ENCODE measurements at places on chromosomes 4 and X.

GRCh38 chr4:114603497-114603896 is 4.9 kb downstream of the UGT8 start:
- no peak for DNase-seq

DNA sequence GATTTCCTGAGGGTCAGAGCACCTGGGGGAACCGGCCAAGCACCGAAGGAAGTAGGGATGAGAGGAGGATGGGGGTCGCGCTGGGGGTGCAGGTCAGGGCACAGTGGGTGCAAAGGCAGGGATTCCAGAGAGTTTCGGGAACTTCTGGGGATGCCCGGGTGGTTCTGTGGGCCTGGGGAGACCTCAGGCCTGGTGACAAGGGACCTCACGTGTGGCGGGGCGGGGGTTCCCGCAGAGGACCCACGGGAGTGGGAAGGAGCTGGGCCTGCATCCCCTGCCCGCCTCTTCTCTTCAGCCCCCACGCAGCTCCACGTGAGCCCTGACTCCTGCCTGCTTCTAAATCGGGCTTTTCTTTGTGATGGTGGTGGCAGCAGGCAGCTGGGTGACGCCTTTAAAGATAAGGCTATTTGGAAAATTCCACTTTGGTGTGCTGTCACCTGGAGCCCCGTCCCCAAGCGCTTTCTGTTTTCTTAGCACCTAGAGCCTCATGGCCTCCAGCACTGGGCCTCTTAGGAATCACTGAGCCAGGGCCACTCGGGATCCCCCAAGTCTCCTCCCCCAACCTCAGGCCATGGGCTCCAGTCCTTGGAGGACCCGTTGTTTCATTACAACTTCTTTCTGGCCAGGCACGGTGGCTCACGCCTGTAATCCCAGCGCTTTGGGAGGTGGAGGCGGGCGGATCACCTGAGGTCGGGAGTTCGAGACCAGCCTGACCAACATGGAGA is 7.1 kb upstream of the TBC1D14 start:
- no peak for DNase-seq

- no peak for DNase-seq
These were observed 83.7 kb downstream of the FREM3 start for GRCh38 chr4:143616771-143617170.

- DNase-seq: no peak
These were observed 205.4 kb downstream of the DCLK2 start for GRCh38 chr4:150283689-150284088.

GRCh38 chrX:132853040-132853439 is 105.4 kb downstream of the HS6ST2 start:
- peak; percentile 1 for DNase-seq

DNA sequence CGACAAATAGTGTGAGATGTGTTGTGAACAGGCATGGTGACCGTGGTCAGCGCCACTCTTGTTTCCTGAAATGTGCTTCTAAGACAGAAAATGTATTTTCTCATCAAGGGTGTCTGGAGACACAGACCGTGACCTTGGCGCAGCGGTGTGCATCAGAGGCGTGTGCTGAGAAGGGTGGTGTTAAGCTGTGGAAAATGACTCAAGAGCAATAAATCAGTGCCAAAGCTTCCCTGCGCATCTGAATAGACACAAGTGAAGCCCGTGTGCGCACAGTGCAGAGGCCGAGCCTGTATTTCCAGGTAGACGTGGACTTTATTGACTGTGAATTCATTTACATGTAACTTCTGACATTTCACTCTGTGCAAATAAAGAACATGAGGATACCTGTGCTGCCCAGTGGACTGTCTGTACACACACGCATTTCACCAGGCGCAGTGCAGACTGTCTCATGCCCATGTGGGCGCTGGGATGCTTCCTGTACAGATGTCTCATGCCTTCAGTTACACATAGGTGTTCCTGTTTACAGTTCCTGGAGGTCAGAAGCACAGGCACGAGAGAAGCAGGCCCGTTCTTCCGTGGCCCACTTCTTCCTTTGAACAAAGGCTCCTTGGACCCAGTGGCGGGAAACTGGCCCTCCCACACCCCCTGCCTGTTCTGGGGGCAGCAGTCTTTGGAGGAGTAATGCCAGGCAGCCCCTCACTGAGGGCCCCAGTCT is 31.9 kb downstream of the NSG1 start:
- DNase-seq: no peak

GRCh38 chr4:119238068-119238722 is 25.7 kb downstream of the USP53 start:
- DNase-seq: no peak

GRCh38 chr4:126890994-126891393 is 741.8 kb upstream of the INTU start:
- no peak for DNase-seq

DNA sequence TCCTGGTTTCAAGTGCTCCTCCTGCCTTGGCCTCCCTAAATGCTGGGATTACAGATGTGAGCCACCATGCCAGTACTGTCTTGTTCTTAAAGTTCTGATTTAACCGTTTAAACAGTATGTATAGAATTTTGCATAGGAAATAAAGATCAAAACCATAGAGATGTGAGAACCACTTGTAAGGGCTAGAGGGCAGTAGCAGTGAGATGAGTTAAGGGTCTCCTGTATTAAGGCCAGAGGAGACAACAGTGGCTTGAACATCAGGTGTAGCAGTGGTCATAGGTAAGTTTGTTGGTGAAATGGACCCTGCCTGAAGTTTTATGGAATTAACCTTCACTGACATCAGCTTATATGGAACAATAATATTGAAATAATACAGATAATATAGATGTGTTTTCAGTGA is 155.7 kb downstream of the SLC4A4 start:
- no peak for DNase-seq

DNA sequence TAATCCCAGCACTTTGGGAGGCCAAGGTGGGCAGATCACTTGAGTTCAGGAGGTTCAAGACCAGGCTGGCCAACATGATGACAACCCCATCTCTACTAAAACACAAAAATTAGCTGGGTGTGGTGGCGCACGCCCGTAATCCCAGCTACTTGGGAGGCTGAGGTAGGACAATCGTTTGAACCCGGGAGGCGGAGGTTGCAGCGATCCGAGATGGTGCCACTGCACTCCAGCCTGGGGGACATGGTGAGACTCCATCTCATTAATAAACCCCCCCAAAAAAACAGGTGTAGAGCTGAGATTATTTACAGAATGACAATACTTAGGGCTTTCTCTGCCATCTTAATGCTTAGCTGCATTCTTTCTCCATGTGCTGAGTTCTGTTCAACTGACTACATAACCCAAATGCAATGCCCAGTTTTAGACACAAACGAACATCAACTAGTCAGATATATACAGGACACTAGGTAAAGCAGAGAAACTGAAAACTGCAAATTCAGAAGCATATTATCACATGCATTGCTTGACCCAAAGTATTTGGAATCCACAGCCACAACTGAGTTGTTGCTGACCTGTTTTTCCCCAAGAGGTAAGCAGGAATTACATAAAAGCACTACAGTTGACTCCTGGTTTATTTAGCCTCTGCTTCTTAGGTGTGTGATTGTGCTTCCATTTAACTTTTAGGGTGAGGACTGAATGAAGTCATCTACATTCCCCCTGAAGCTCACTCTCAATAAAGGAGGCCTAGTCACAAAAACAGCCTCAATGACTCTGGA is 12.1 kb downstream of the RBMX start:
- no peak for DNase-seq

GRCh38 chr4:15996773-15997172 is 33.8 kb upstream of the FGFBP2 start:
- no peak for DNase-seq

DNA sequence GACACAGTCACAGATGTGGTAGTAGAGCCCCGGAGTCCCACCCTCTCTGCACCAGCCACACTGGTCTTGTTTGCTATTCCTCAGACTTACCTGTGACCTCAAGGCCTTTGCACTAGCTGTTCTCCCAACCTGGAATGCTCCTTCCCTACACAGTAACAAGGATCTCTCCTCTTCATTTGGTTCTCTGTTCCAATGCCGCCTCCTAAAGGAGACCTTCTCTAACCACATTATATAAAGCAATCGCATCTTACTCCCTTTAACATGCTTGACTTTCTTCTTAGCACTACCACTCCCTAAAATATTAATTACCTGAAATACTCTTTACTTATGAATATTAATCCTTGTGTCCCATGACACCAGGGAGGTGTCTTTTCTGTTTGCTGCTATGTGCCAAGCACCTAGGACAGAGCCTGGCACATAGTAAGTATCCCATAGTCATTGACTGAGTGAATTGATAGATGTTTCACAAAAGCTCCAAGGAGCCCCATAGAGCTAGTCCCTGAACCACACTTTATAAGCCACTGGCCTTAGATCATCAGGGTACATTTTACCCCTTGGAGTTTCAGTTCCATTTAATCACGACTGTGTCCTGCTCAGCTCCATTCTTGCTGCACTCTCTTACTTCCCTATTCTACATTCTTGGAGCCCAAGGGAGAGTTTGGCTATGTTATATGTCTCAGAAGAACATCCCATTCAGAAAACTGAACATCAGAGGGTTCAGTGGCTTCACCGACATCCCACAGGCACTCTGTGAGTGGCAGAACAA is 312.7 kb downstream of the RAB28 start:
- DNase-seq: no peak

- DNase-seq: peak; percentile 73
These were observed 65.8 kb upstream of the MSN start for GRCh38 chrX:65601530-65602220.

- no peak for DNase-seq
These were observed 78.4 kb upstream of the MAP3K15 start for GRCh38 chrX:19593690-19594089.

DNA sequence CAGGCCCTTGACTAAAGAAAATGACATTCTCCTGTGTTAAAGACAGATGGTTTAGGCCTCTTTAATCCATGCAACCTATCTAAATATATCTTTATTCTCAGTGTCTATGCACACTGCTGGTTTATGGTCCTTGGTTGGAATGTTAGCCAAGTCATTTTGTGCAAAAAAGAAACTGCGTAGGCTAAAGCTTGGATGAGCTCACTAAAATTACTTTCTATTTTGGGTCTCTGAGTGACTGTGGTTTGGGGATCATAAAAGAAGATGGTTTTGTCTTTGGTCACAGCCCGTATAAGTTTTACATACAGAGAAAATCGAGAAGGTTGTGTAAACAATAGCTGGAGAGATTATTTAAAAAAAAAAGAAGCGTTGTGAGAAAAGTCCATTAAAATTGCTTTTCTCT is 443.6 kb downstream of the UBE2NL start:
- no peak for DNase-seq

- no peak for DNase-seq
These were observed 67.1 kb downstream of the TENM3 start for GRCh38 chr4:182310316-182310715.

GRCh38 chr4:54707406-54707805 is 49.6 kb downstream of the KIT start:
- no peak for DNase-seq

DNA sequence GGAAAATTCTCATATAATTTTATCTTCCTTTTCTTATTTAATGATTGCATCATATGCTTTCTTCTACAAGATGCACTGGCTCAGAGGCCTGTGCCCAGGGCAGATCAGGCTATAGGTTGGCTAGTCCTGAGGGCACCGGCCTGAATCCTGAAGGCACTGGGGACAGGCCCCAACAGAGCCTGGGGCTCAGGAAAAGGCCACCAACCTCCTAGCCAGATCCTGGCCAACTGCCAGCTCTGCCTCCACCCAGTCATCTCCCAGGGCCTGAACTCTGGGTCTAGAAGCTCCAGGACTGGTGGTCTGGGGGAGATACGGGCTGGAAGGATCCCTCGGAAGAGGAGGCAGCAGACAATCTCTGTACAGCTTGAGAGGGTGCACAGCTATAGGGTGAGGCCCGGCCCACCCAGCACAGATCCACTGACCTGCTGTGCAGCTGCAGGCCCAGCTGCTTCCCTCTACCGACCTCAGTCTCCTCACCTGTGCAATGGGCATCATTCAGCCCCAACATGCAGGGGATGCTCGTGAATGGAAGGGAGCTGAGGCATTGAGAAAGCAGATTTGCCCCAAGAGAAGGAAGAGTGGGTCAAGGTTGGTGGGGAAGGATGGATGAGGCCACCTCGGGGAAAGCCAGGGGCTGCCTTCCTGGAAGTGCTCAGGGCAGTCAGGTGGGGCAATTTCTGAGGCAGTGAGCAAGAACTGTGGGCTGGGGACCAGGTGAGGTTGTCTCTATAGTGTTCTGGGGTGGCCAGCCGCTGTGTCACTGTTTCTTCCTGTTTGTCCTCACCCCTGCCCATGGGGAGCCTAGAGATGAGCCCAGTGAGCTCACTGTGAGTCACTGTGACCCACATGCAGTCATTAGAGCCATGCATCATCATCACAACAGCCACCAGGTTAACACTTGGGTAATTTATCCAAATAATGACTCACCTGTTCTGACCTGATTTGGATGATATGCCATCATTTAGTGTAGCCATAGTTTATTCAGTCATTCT is 22.4 kb upstream of the XAGE2 start:
- DNase-seq: no peak

DNA sequence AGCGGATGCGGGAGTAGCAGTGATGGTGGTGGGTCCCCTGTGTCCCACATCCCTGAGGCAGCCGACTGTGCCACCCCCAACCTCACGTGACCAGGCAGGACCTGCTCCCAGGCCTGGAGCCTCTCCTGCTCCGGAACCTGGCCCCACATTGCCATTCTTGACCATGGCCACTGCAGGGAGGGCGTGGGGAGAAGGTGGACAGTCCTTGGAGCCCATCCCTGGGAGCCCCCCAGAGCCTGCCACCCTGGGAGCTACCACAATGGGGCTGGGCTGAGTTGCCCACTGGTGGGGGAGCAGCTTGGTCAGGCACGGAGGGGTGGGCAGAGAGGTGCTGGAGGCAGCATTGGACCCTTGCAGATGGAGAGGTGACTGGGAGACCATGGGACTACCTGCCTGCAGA is 36.8 kb downstream of the TMPRSS11A start:
- DNase-seq: no peak

GRCh38 chr4:81375745-81376144 is 96.0 kb downstream of the RASGEF1B start:
- DNase-seq: no peak

DNA sequence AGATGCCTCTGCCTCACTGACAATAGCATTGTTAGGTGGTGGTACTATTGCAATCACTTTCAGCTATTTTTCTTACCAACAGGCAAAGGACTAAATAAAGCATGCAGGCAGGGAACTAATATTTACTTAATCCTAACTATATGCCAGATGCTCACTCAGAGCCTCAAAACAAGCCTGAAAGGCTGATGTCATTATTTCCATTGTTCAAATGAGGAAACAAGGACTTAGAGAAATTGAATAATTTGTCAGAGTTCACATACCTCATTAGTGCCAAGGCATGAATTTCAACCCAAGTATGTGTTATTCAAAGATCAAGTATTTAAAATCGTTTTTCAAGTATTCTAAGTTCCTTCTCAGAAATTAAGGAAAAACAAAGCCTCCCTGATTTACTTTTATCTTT is 374.9 kb upstream of the TECRL start:
- no peak for DNase-seq

- no peak for DNase-seq
These were observed 7.8 kb downstream of the CASP3 start for GRCh38 chr4:184641451-184641850.
